ENCODE measurements at places on chromosomes 12 and 14. TPM values are rescaled to one million over a fixed set of nuclear protein-coding genes. Genes with fewer than 3 reads are reported as not detected.

The KRT79 gene
- total RNA-seq = 0.82 TPM

GRCh38 chr12:112350593-112351592 is 31.3 kb downstream of the HECTD4 start:
- H3K27me3 ChIP-seq = no peaks in the 10 kb centered on the region
- peaks cover 3% of the 10 kb centered on the region for H3K4me1 ChIP-seq
- peak; percentile 34 for DNase-seq
- H3K36me3 ChIP-seq = no peaks in the 10 kb centered on the region
- no peak overlapping the region for H3K4me3 ChIP-seq
- H3K27ac ChIP-seq = no peak overlapping the region

DNA sequence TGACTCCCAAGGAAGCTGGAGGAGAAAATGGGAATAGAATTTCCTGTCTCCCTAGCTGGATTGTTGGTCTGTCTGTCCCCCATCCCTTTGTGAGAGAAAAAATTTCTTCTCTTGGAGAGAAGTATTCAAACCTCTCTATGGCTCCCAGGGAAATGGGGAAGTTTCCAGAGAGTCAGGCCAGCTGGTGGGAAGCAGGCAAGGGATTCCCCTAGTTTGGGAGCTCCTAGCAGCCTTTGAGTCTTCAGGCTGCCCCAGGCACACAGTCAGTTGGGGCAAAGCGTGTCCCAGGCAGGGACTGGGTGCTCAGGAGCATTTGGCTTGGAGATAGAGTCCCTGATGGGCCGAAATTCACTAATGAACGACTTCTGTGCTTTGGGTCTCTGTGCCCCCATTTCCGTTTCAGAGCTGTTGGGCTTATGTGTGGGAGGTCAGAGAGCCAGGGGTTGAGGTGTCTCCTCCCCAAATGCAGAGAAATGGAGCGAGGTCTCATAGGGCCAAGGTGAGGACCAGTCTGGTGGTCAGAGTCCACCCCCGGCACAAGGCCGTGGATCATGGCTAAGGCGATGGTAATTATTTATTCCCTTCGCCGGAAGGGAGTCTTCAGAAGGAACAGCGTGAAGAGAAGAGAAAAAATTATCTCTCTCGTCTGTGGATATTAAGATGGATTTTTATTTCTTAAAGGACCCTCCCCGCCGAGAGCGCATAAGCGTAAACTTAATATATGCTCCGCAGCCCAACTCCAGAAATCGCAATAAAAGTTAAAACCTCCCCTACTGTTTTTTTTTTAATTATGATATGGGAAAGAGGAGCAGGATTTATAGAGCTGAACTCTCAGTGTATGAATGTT is 6.6 kb upstream of the HOXC9 start:
- no peaks in the 10 kb centered on the region for H3K36me3 ChIP-seq
- no peak for DNase-seq
- H3K27me3 ChIP-seq = peaks cover 96% of the 10 kb centered on the region
- H3K4me3 ChIP-seq = no peak overlapping the region
- peaks cover 4% of the 10 kb centered on the region for H3K4me1 ChIP-seq
- no peak overlapping the region for H3K27ac ChIP-seq

The LMBR1L gene
- 58.7 TPM for total RNA-seq

GRCh38 chr14:77543637-77544334 is 45.2 kb upstream of the ISM2 start:
- no peak overlapping the region for H3K4me3 ChIP-seq
- peak; percentile 30 for DNase-seq
- no peaks in the 10 kb centered on the region for H3K27me3 ChIP-seq
- H3K4me1 ChIP-seq = peaks cover 10% of the 10 kb centered on the region
- H3K36me3 ChIP-seq = peaks cover 12% of the 10 kb centered on the region

Measured in astrocyte (in vitro differentiated cells and primary cell).